ENCODE measurements at places on chromosomes 4 and X. TPM values are rescaled to one million over a fixed set of nuclear protein-coding genes. Genes with fewer than 3 reads are reported as not detected.

Gene CLGN
- 7.9 TPM for total RNA-seq

Gene POLA1
- total RNA-seq: 19.6 TPM

Gene SLC26A1
- 0.52 TPM for total RNA-seq

Gene LSM6
- total RNA-seq: 76.3 TPM

Gene BMX
- total RNA-seq: not detected

Gene H2BW2
- total RNA-seq: not detected

Gene HSPA4L
- 9.2 TPM for total RNA-seq

Gene DNAAF6
- total RNA-seq: not detected

DNA sequence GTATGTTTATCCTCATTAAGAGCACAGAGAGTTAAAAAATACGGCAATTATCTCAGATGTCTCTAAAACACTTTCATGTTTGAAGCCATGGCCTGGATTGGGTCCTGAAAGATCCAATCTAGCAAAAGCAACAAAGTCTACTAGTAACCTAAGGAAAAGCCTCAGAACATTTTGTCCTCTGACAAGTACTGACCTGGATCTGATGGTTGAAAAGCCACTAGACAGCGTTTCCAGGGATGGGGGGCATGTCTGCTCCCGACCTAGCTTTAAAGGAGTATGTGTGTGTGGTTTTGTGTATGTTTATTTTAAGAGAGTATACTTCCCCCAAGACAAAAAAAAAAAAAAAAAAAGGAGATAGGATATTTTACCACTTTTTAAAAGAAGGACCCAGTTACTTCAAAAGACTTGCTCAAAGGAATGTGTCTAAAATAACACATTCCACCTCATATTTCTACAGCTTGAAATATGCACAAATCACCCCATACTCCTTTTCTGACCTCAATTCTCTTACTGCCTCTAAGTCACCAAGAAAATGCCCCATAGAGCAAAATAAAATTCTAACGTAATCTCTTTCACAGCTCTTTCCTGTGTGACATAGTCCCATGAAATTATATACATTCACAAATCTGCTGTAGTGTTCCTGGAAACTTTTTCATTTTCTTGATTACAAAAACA lies 189.0 kb upstream of the TTC29 start:
- no peaks in the 10 kb centered on the region for H3K27me3 ChIP-seq
- no peak overlapping the region for H3K27ac ChIP-seq
- H3K4me1 ChIP-seq: no peaks in the 10 kb centered on the region

DNA sequence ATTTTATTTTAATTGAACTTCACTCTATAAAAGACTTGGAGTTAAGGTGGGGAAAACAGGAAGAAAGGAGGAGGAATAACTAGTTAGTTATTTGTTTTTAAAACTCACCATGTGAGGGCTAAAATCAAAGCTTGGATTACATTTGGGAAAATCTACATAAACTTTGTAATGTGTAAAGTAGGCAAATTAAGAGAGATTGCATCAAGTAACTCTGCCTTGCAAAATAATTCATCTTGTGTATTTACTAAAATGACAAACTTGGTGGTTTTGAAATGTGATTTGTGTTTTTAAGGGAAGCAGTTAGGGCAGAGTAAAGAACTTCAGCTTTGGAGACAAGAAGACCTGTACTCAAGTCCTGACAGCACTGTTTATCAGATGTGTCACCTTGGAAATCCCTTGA lies 43.3 kb upstream of the RASSF6 start:
- peak overlapping the region; percentile 75 for H3K27ac ChIP-seq
- no peaks in the 10 kb centered on the region for H3K27me3 ChIP-seq
- H3K36me3 ChIP-seq: no peaks in the 10 kb centered on the region
- DNase-seq: no peak
- H3K4me1 ChIP-seq: peaks cover 40% of the 10 kb centered on the region
- no peak overlapping the region for H3K4me3 ChIP-seq

- H3K27me3 ChIP-seq: no peaks in the 10 kb centered on the region
Observed at GRCh38 chr4:78645853-78646757, 94.5 kb downstream of the ANXA3 start.

DNA sequence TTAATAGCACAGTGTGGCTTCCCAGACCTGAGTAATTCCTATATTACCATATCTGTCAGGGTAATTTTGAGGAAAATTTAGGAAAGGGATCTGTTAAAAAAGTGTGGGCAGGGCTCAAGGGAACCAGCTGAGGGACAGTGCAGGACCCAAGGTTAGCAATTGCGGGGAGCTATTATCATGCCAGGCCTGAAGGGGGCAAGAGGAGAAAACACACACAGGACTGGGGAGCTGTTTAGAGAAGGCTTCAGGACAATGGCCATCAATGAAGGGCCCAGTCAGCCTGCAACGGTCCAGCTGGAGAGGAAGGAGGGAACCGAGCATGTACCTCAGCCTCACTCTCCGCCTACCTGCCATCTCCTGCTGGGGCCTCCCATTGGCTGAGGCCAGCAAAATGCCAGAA lies 19.0 kb upstream of the NHS start:
- H3K27ac ChIP-seq: no peak overlapping the region
- H3K36me3 ChIP-seq: no peaks in the 10 kb centered on the region
- no peaks in the 10 kb centered on the region for H3K27me3 ChIP-seq

DNA sequence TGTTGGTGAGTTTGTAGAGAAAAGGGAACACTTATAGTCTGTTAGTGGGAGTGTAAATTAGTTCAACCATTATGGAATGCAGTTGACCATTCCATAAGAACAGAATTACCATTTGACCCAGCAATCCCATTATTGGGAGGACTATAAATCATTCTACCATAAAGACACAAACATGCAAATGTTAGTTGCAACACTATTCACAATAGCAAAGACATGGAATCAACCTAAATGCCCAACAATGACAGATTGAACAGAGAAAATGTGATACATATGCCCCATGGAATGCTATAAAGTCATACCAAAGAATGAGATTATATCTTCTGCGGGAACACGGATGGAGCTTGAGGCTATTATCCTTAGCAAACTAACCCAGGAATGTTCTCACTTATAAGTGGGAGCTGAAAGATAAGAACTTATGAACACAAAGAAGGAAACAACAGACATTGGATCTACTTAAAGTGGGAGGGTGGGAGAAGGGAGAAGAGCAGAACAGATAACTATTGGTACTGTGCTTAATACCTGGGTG lies 1819.2 kb upstream of the ADGRL3 start:
- no peaks in the 10 kb centered on the region for H3K36me3 ChIP-seq
- peak; percentile 67 for DNase-seq
- 0 out of 2 replicates have a peak, but pooled peaks cover 4% of the 10 kb centered on the region for H3K4me1 ChIP-seq
- H3K27me3 ChIP-seq: no peaks in the 10 kb centered on the region

- no peaks in the 10 kb centered on the region for H3K4me1 ChIP-seq
- no peak overlapping the region for H3K4me3 ChIP-seq
- H3K27me3 ChIP-seq: no peaks in the 10 kb centered on the region
- no peak overlapping the region for H3K27ac ChIP-seq
- no peaks in the 10 kb centered on the region for H3K36me3 ChIP-seq
Observed at GRCh38 chr4:114997576-114998247, 115.7 kb downstream of the NDST4 start.

- no peak overlapping the region for H3K27ac ChIP-seq
- no peaks in the 10 kb centered on the region for H3K4me1 ChIP-seq
- H3K36me3 ChIP-seq: no peaks in the 10 kb centered on the region
- H3K4me3 ChIP-seq: no peak overlapping the region
Observed at GRCh38 chrX:4239650-4240540, 526.4 kb upstream of the PRKX start.

- DNase-seq: peak; percentile 48
- no peaks in the 10 kb centered on the region for H3K27me3 ChIP-seq
- peaks cover 30% of the 10 kb centered on the region for H3K4me1 ChIP-seq
- H3K4me3 ChIP-seq: peak overlapping the region; percentile 21
- H3K36me3 ChIP-seq: 0 out of 2 replicates have a peak, but pooled peaks cover under 1% of the 10 kb centered on the region
Observed at GRCh38 chr4:169200361-169201030, 70.3 kb downstream of the SH3RF1 start.

DNA sequence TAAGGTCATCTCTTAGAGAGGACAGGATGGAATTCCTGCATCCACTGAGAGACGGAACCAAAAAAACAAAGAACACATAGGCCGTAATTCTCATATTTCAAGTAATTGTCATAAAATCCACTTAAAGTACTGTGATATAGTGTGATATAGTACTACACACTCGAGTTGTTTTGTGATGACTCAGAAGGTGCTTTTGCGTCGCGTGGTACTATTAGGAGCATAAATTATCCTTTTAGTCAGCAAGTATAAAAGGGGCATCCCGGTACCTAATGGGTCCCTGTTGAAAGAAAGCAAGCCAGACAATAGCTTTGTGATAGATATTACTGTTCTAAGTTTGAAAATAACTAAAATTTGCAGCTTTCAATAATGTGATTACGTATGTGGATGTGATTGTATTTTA lies 55.3 kb downstream of the GPR143 start:
- peaks cover 11% of the 10 kb centered on the region for H3K4me1 ChIP-seq
- no peak overlapping the region for H3K4me3 ChIP-seq
- DNase-seq: no peak
- peaks cover 32% of the 10 kb centered on the region for H3K36me3 ChIP-seq

GRCh38 chr4:32544846-32545245 lies 1824.7 kb downstream of the PCDH7 start:
- no peaks in the 10 kb centered on the region for H3K4me1 ChIP-seq
- H3K4me3 ChIP-seq: no peak overlapping the region
- no peaks in the 10 kb centered on the region for H3K27me3 ChIP-seq
- H3K36me3 ChIP-seq: no peaks in the 10 kb centered on the region
- no peak overlapping the region for H3K27ac ChIP-seq
- no peak for DNase-seq

- H3K4me3 ChIP-seq: no peak overlapping the region
- H3K4me1 ChIP-seq: peaks cover 14% of the 10 kb centered on the region
- DNase-seq: peak; percentile 58
- H3K27me3 ChIP-seq: no peaks in the 10 kb centered on the region
- H3K36me3 ChIP-seq: no peaks in the 10 kb centered on the region
Observed at GRCh38 chr4:183349673-183350072, 27.4 kb upstream of the CLDN24 start.

DNA sequence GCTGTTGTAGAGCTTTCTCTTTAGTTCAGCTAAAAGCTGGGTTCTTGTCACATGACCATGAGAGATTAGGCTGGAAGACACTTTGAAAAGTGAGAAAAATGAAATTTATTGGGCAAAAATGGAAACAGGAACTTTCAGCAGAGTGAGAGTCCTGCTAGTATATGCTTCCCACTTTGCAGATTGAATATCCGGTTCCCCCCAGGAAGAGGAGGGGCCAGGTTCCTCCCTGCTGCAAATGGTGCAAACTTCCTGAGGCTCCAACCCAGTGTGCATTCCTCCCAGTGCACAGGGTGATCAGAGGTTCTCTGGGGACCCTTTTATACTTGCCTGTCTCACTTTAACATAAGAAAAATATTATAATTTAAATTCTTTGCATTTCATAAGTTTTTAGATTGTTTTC lies 119.9 kb upstream of the SPIN4 start:
- no peak overlapping the region for H3K4me3 ChIP-seq
- no peak for DNase-seq
- H3K27ac ChIP-seq: no peak overlapping the region
- H3K4me1 ChIP-seq: no peaks in the 10 kb centered on the region

- peaks cover 6% of the 10 kb centered on the region for H3K36me3 ChIP-seq
- H3K27me3 ChIP-seq: no peaks in the 10 kb centered on the region
- peaks cover 18% of the 10 kb centered on the region for H3K4me1 ChIP-seq
Observed at GRCh38 chr4:107993969-107994368, 4.3 kb downstream of the HADH start.

DNA sequence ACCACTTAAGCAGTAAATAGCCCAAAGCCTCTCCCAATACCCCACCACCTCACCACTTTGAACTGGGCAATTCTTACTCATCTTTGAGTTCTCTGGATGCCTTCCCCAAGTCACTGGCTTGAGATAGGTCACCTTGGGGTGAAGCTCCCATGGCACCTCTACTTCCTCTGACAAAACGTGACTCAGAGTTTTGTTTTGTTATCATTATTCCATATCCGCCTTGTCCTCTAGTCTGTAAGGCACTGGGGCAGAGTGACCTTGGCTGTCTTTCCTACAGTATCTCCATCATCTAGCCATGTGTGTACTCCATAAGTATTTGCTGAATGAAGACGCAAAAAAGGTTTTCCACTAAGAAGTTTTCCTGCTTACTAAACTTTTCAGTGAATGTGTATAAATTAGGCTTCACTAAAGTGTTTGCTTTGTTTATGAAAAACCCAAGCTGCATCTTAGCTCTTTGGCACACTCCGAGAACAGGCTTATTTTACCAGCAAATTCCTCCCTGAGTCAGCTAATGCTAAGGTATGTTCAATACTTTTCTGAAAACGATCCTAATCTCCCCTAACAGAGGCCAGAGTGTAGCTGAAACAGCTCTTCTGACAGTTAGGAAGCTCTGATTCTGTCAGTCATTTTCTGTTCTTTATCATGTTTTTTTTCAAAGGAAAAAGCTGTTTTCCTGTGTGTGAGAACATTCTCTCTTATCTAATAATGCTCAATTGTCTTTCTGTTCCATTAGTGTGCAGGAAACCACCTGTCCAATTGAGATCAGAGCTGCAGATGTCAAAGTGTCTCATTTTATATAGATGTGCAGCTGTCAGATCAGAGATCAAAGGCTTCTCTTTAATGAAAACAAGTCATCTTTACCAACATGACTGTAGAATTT lies 30.2 kb upstream of the TSPAN5 start:
- peak; percentile 47 for DNase-seq
- H3K4me1 ChIP-seq: peaks cover 8% of the 10 kb centered on the region
- H3K27me3 ChIP-seq: no peaks in the 10 kb centered on the region

All from PC-3 (cell line).